ENCODE measurements at places on chromosomes 7 and 10.

GRCh38 chr10:35127289-35127891 is 744 bp downstream of the CREM start:
- DNase-seq: peak; percentile 29

- no peak for DNase-seq
Observed at GRCh38 chr10:23293145-23293724, 51.4 kb downstream of the C10orf67 start.

DNA sequence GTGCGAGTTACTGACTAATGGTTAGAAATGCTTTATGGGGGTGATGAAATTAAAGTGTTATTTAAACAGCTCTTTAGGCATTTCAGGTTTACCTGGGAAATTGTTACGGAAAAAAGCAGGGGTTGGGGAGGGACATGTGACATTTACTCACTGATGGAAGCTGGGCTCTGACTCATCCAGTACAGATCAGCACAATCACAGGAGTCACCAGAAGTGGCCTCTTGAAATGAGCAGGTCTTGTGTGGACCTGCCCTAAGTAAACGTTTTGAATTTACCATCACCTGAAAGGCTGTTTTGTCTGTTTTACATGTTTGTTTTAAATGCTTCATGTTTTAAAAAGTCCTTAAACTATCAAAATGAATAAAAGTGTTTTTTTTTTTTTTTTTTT is 2.3 kb downstream of the GLRX3 start:
- no peak for DNase-seq

DNA sequence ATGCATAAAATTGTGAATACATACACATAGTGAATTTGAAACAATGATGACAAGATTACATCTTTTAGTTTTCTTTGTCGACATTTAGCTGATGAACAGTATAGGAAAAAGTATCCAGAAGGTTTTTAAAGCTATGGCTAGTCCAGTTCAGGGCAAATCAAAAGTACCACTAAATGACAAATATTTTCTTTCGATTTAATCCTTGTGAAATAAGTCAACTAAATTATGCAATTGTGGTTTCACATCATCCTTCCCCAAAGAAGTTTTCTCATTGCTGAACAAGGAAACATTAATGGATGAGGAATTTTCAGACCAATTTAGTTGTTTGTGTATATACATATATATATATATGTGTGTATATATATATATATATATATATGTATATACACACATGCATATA is 774.0 kb downstream of the DNAJB9 start:
- no peak for DNase-seq

DNA sequence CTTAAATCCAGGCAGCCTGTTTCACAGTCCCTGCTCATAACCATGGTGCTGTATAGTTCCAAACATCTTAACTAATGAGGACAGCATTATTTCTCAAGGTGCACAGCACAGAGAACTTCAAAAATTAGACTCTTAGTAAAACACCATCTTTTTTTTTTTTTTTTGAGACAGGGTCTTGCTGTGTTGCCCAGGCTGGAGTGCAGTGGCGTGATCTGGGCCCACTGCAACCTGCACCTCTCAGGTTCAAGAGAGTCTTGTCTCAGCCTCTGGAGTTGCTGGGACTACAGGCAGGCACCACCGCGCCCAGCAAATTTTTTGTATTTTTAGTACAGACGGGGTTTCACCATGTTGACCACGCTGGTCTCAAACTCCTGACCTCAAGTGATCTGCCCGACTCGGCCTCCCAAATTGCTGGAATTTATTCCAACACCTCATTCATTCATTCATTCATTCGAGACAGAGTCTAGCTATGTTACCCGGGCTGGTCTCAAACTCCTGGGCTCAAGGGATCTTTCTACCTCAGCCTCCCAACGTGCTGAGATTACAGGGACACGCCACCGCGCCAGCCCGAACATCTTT is 507 bp upstream of the TMEM254 start:
- DNase-seq: no peak

DNA sequence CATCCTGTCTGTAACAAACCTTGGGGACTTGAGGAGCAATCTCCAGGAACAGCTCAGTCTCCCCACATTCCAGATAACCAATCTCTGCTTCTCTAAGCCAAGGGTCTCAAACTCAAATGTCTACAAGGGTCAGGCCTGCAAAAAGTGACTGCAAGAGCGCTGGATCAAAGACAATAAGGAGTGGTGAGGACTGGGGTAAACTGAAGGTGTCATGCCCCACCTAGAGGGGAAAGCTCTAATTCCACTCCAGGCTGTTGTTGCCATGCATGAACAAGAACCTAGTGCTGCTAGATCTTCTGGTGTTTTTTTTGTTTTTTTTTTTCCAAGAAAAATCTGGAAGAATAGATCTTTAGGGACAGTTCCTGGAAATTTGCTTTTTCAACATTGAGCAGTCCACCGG is 117.9 kb upstream of the MACROH2A2 start:
- DNase-seq: no peak

DNA sequence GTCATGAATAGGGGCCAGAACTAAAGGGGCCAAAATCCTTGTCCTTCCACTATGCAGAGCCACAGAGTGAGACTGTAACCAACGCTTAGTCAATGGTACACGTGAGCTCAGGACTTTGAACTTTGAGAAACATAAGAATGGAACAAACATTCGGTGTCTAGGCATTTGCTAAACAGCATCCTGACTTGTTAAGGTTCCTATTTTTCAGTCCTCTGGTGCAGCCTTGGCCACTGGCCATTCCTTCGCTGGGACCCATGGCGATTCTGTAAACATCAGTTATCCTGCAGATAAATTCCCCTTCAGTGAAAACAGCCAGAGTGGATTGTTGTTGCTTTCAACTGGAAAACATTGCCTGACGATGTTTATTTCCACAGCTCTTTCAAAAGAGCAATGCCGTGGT is 266.8 kb downstream of the SORCS1 start:
- DNase-seq: no peak

DNA sequence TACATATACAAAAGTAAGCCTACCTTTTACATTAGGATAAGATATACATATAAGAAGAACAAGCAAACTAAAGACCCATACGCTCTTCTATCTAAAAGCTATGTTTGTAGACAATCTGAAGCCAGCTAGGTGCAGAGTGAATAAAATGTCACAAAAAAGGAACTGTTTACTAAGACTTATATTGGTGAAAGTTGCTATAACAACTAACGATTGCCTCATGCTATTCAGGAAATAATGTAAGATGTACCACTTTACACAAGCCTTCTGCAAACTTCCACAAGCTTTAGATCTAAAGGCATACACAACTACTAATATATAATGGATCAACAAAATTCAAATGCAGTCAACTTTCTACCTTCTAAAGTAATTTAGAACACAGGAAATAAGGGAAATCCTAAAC is 175.1 kb downstream of the SRPK2 start:
- DNase-seq: no peak

DNA sequence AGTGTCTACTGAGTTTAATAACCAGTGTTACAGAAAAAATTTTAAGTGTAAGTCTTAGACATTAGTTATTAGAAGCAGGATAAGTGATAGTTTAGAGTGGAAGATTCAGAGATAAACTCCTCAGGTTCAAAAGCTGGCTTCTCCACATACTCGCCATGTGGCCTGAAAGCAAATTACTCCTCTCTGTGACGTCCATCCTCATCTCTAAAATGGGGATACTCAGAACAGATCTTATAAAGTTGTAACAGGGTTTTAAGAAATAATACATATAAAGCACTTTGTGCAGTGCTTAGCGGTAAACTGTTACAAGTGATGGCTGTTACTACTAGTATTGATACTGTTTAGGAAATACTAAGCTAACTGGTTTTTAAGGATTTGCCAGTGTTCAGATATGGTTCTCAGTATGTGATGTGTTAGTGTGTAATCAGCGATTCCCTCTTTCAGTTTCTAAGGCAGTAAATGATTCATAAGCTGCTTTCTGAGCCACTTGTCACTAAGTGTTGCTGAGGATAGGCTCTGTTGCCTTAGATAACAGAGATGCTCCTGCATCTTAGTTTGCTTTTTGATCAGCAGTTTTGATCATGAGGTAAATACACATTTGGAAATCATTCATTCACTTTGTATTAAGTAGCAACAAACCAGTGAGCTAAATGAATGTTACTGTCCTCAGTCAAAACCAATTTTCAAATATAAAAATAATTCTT is 58.7 kb downstream of the CYP51A1 start:
- DNase-seq: no peak

- DNase-seq: no peak
Observed at GRCh38 chr10:2463316-2463715, 604.0 kb upstream of the PFKP start.

DNA sequence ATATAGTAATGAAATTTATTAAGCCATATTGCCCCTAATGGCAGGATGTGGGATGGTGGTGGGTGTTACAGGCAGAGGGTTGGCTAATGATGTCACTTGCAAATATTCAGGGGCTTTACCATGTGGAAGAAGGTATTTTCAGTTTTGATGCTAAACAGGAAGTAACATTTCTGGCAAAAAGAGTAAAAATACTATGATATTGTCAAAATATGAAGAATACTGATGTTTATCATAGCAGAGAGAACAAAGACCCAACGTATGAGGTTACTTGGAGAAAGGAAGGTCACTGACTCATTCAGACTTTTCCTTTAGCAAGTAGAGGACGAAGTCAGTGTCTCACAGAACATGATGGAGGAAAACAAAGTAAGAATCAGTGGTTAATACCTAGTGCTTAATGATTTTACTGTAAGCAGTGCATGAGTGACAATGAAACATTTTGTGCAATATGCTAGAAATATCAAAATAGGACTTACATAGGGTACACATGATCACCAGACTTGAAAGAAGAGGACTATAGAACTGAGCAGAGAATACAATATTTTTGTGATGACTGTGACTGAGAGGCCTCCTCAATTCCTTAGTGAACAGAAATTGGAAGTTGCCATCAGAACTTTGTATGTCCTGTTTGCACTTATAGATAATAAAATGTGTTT is 89.7 kb upstream of the STEAP4 start:
- no peak for DNase-seq

GRCh38 chr10:114095559-114096337 is 52.1 kb downstream of the ADRB1 start:
- no peak for DNase-seq

GRCh38 chr10:77160679-77161078 is 476.9 kb downstream of the KCNMA1 start:
- DNase-seq: no peak

DNA sequence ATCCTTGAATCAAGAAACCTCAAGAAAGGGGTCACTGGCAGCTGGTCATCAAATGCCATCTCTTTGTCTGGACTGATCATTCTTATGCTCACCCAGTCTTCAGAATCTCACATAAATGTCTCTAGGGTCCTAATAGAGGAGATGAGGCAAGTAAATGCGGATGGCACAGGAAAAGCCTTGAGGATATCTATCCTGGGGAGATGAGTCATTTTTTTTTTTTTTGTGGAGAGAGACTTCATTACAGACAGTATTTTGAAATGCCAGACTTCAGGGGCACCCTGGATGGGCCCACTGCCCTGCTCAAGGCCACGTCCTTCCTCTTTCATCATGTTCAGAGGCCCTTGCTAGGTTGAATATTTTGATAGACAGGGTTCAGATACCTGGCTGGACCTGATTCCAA is 19.5 kb upstream of the PLPP4 start:
- no peak for DNase-seq

- DNase-seq: no peak
Observed at GRCh38 chr7:158125091-158125490, 462.5 kb downstream of the PTPRN2 start.

- no peak for DNase-seq
Observed at GRCh38 chr10:97849103-97849686, 448 bp upstream of the GOLGA7B start.

DNA sequence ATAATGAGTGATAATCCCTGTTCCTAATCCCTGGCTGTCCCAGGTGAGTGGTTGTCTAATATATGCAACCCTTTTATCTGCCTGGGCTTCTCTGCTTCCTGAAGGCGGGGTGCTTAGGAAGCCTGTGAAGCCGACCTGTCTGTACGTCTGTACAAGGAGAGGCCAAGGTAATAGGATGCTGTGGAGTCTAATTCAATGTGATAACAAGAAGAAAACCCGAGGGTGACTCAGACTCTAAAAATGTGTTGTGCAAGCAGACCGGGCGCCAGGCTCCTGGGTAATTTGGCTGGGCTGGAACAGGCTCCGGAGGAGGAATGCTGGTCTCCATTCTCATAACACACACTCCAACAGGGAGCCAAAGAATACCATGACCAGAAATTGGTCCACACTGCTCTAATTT is 43.6 kb downstream of the THNSL1 start:
- no peak for DNase-seq

- no peak for DNase-seq
Observed at GRCh38 chr7:1852517-1853430, 182.7 kb downstream of the ELFN1 start.

DNA sequence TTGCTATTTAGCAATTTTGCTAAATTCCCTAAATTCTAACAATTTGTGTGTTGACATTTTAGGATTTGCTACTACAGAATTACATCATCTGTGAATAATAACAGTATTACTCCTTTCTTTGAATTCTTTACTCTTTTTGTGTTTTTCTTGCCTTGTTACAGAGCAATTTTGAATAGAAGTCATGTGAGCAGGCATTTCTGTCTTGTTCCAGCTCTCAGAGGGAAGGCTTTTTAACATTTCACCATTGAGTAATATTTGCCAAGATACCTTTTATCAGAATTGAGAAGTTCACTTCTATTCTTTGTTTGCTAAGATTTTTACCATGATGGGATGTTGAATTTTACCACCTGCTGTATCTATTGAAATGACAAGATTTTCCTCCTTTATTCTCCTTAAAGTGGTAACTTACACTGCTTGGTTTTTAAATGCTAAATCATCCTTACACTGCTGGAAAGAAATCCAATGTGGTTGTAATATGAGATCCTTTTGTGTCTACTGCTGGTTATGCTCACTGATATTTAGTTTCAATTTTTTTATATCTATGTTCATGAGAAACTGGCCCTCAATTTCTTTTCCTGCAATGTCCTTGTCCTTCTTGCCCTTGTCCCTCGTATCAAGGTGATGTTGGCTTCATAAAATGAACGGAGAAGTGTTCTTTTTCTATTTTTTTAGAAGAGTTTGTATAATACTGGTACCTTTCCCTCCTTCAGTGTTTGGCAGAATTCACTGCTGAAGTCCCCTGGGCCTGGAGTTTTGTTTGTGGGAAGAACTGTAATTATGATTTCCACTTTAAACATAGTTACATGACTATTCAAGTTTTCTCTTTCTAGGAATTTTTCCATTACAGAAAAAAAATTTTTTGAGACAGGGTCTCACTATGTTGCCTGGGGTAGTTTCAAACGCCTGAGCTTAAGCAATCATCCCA is 50.3 kb upstream of the ATP6V0A4 start:
- no peak for DNase-seq

GRCh38 chr10:70474780-70475179 is 3.8 kb upstream of the PALD1 start:
- no peak for DNase-seq

Data from stimulated activated CD4-positive, alpha-beta T cell treated with anti-CD3 and anti-CD28 coated beads, Interleukin-1b, Interleukin-23, amount 100 ng/mL, for 1 hour (primary cell).